MCF 10A (cell line): ENCODE measurements at places on chromosomes 5 and 9. TPM values are rescaled to one million over a fixed set of nuclear protein-coding genes. Genes with fewer than 3 reads are reported as not detected.

Gene PCDHGC4
- total RNA-seq: 0.40 and 1.7 TPM in 2 replicates

DNA sequence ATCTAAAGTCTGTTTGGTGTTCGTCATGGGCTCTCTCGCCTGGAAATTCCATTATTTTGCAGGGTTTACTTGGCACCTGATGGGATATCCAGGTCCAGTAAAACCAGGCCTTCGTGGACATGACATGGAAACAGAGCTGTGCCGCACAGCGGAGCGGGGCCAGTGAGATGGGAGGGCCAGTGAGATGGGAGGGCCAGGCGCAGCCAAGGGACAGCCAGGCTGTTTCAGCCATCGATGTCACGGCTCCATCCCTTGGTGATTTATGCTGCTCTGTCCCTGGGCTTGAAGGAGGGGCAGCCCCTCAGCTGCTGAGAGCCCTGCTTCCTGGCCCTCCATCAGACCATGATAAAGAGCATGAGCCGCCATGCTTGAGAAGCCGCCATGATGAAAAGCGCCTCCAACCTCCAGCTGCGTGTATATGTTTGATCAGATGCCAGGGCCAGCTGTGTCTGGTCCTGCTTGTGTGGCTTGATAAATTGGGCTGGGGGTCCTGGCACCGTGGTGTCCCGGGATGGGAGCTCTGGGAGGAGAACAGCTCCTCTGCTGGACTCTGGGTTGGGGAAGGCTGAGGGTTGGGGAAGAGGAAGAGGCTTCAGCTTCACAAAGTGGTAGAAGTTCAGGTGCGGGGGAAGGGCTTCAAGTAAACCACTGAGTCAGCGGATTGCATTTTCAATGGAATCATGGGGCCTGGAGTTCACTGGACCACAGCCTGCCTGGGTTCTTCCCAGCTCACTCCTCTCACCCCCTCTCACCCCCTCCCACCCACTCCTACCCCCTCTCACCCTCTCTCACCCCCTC is 6.1 kb upstream of the COL5A1 start:
- DNase-seq: no peak

Gene RPP25L
- 41.6 and 42.8 TPM in 2 replicates for total RNA-seq

Gene LIX1
- not detected in 2 replicates for total RNA-seq

DNA sequence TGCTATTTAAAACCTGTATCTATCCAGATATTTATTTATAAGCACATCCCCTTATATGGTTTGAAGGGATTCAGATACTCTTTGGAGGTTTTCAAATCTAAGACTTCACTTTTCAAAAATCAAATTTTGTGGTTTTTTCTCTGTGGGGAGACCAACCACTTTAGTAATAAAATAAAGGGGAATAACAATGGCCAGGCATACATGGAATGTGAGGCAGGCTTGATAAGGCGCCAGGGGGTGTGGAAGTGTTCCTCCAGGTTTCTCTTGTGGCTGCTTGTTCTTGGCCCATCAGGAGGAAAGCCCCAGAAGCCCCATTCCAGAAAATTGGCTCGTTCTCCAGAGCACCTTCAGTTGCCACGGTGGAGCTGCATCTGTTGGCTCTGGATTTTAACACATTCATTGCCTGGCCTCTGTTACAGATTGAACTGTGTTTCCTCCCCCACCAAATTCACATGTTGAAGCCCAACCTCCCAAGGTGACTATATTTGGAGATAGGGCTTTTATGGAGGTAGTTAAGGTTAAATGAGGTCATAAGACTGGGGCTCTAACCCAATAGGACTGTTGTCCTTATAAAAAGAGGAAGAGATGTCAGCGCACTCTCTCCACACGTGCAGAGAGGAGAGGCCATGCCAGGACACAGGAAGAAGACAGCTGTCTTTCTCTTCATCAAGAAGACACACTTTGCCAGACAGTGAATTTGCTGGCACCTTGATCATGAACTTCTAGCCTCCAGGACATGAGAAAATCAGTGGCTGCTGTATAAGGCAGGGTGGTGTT is 195.9 kb downstream of the TMEM38B start:
- DNase-seq: no peak

Gene HTR1A
- total RNA-seq: not detected in 2 replicates

GRCh38 chr9:94900222-94901018 is 173.9 kb downstream of the AOPEP start:
- DNase-seq: peak; percentile 94
